Gastroesophageal sphincter (tissue), 4 donors: ENCODE measurements at places on chromosomes 6 and 20. TPM values are rescaled to one million over a fixed set of nuclear protein-coding genes. Genes with fewer than 3 reads are reported as not detected.

Gene NOTCH4
- total RNA-seq: 26.0 TPM

Gene ZNFX1
- total RNA-seq: 42.1 TPM

Gene OR12D3
- total RNA-seq: not detected

Gene RNF182
- total RNA-seq: not detected

Gene ECT2L
- total RNA-seq: not detected
